ENCODE measurements at places on chromosomes 2 and 18. TPM values are rescaled to one million over a fixed set of nuclear protein-coding genes. Genes with fewer than 3 reads are reported as not detected.

The FAP gene
- total RNA-seq: not detected

The HOXD13 gene
- not detected for total RNA-seq

GRCh38 chr18:56224669-56225561 is 413.5 kb downstream of the TXNL1 start:
- H3K36me3 ChIP-seq: no peaks in the 10 kb centered on the region
- H3K27ac ChIP-seq: no peak overlapping the region

DNA sequence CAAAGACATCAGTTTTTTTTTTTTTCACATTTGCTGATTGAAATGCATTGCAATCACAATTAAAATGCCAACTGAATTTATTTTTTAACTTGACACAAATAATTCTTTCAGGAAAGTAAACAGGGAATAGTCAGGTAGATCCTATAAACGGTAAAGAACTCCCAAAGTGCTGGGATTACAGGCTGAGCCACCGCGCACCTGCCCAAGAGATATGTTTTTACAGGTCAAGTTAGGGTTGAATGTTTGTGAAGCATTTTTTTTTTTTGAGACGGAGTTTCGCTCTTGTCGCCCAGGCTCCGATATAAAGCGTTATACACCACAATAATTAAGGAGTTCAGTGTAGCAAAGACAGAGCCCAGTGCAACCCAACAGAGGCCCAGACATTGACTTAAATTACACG is 15.1 kb downstream of the ITM2C start:
- H3K4me3 ChIP-seq: no peak overlapping the region
- H3K4me1 ChIP-seq: peaks cover 46% of the 10 kb centered on the region
- H3K27me3 ChIP-seq: no peaks in the 10 kb centered on the region

- H3K36me3 ChIP-seq: no peaks in the 10 kb centered on the region
- DNase-seq: no peak
- H3K27me3 ChIP-seq: no peaks in the 10 kb centered on the region
Measured at GRCh38 chr2:25936889-25937545, 45.3 kb downstream of the KIF3C start.

DNA sequence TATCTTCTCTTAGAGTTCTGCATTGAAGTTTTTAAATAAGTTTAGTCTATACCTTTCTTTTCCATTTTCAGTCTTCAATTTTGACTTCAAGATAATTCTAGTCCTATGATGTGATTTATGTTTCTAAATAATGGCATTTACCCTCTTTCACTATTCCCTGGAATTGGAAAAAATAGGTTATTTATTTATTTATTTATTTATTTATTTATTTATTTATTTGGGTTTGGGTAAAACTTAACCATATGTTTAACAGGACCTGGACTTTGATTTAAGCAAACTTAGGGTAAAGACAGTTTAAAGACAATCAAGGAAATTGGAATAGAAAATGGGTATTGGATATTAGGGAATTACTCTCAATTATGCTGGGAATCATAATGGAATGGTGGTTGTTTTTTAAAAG is 182.1 kb downstream of the RPIA start:
- H3K4me1 ChIP-seq: no peaks in the 10 kb centered on the region
- H3K4me3 ChIP-seq: no peak overlapping the region
- H3K27me3 ChIP-seq: peaks cover 4% of the 10 kb centered on the region
- H3K27ac ChIP-seq: no peak overlapping the region
- H3K36me3 ChIP-seq: no peaks in the 10 kb centered on the region
- DNase-seq: no peak

- H3K27me3 ChIP-seq: no peaks in the 10 kb centered on the region
- H3K4me1 ChIP-seq: peaks cover 3% of the 10 kb centered on the region
- no peak overlapping the region for H3K27ac ChIP-seq
- no peak for DNase-seq
- no peak overlapping the region for H3K4me3 ChIP-seq
Measured at GRCh38 chr2:119645173-119645855, 33.7 kb upstream of the TMEM177 start.

DNA sequence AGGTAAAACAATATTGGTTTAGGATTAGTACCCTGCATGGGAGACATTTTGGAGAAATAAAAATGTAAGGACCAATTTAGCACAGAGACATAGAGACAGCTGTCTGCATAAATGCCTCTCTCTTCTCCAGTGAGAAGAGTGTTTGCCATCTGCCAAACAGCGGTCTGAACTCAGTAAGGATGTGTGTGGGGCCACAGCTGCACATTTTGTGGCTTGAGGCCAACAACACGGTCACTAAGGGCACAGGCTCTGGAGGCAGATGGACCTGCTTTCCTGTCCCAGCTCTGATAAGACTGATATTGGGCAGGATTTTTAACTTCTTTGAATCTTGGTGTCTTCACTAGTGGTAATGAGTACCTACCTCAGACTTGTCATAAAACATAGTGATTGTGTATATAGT is 10.2 kb downstream of the ZBTB14 start:
- H3K4me3 ChIP-seq: no peak overlapping the region
- no peak for DNase-seq
- peaks cover 17% of the 10 kb centered on the region for H3K36me3 ChIP-seq
- no peak overlapping the region for H3K27ac ChIP-seq

DNA sequence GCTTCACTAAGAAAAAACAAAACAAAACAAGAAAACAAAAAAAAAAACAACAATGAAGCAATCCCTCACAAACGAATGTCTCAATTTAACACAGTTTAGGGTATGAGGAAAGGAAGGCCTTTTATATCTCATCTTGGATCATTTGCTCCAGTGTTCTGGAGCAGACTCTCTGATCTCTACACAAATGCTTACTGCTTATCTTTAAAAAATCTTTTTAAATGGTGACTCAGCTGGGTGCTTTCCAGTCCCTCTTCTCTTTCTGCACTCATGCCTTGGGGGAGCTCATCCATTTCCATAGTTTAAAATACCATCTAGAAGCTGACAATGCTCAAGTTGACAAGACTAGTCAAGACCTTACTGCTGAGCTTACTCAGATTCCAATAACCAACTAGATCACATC is 56.2 kb downstream of the ETAA1 start:
- no peak overlapping the region for H3K4me3 ChIP-seq
- H3K36me3 ChIP-seq: no peaks in the 10 kb centered on the region
- H3K27me3 ChIP-seq: no peaks in the 10 kb centered on the region
- DNase-seq: no peak

- no peaks in the 10 kb centered on the region for H3K36me3 ChIP-seq
- DNase-seq: no peak
- no peak overlapping the region for H3K4me3 ChIP-seq
- H3K4me1 ChIP-seq: no peaks in the 10 kb centered on the region
- H3K27ac ChIP-seq: no peak overlapping the region
- H3K27me3 ChIP-seq: no peaks in the 10 kb centered on the region
Measured at GRCh38 chr2:37782155-37782673, 110.8 kb upstream of the CDC42EP3 start.

GRCh38 chr2:9355716-9356115 is 67.6 kb downstream of the ITGB1BP1 start:
- H3K27ac ChIP-seq: no peak overlapping the region
- H3K27me3 ChIP-seq: peaks cover 22% of the 10 kb centered on the region
- no peaks in the 10 kb centered on the region for H3K36me3 ChIP-seq

Data from activated naive CD8-positive, alpha-beta T cell treated with anti-CD3 and anti-CD28 coated beads for 36 hours (primary cell).